ENCODE measurements at places on chromosomes 1 and 21. TPM values are rescaled to one million over a fixed set of nuclear protein-coding genes. Genes with fewer than 3 reads are reported as not detected.

- no peak for DNase-seq
These were observed 538.6 kb upstream of the ADAMTS5 start for GRCh38 chr21:27505516-27505915.

DNA sequence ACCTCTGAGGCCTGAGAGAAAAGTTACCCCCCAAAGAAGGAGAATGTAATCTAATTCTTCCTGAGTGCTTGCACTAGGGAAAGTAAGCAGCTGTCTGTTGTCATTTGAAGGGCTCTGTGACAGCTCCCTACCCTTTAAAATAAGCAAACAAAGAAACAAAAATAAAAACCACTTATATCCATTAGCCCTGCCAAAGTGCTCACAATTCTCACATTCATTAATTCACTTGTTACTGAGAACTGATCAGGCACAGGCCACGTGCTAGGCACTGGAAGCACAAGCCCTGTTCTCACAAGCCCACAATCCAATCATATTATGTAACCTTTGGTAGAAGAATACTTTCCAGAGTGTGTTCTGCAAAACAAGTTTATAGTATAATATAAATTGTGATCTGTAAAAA is 199.4 kb downstream of the ZC3H11B start:
- no peak for DNase-seq

DNA sequence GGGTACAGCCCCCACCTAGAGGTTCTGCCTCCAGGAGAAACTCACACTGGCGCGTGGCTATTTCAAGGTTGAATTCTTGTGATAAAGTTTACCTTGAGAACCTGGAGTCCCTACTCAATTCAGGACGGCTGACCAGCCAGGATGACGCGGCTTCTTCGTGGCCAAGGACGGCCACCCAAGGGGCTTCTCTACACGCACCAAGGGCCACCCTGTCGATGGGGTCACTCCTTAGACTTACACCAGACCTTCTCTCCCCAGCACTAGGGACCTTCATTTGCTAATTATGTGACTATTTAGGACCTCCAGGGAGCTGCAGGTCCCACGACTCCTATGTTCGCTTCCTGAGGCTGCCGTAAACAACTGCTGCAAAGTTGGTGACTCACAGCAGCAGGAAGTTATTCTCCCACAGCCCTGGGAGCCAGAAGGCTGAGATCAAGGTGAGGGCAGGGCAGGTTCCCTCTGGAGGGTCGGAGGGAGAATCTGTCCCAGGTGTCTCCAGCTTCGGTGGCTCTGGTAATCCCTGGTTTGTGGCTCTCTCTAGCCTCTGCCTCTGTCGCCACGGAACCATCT is 135.9 kb downstream of the NPHP4 start:
- DNase-seq: peak; percentile 26

GRCh38 chr1:38571726-38572125 is 287.8 kb downstream of the RRAGC start:
- DNase-seq: no peak

GRCh38 chr1:77416692-77417450 is 135.1 kb downstream of the AK5 start:
- peak; percentile 7 for DNase-seq

DNA sequence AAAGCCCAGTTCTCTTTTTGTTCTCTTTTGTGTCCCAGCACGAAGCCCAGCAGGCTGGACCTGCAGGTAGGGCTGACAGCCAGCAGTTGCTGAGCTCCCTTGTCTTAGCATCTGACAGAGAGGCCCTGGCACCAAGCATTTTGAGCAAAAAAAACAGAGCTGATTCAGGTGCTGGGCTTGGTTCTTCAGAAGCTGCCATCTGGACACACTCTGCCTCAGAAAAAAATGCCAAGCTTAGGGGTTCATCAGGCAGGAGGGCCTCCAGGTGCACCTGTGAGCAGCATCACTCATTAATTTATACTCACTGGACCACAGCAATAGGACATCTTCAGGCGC is 167.1 kb upstream of the PLD5 start:
- peak; percentile 2 for DNase-seq

GRCh38 chr1:2406451-2407041 is 5.8 kb downstream of the PEX10 start:
- DNase-seq: no peak

GRCh38 chr1:231734417-231734816 is 107.8 kb downstream of the DISC1 start:
- peak; percentile 31 for DNase-seq

DNA sequence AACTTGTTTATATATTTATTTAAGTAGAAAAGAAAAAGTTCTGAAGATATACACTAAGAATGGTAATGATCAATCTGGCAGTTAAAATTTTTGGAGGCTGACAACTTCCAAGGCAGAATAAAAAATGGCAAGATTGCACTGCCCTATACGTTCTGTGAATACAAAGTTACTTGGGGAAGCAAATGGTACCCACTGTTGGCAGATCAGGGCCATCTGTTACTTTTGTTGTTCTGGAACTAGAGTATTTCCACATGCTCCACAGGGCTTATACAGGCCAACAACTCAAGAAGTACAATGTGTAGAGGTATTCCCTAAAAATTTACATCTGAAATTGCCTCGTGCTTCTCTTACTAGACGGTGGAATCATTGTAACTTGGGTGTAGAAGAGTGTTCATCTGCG is 53.2 kb downstream of the AHCTF1 start:
- no peak for DNase-seq

The FCGR2B gene
- 19.6 TPM for total RNA-seq

The SPATA6 gene
- 43.1 TPM for total RNA-seq

The MYOG gene
- total RNA-seq: not detected

The DNAJC28 gene
- total RNA-seq: 6.6 TPM

The LCE1C gene
- total RNA-seq: not detected

The ARID1A gene
- 90.3 TPM for total RNA-seq
